ENCODE measurements at places on chromosomes 7 and 10.

DNA sequence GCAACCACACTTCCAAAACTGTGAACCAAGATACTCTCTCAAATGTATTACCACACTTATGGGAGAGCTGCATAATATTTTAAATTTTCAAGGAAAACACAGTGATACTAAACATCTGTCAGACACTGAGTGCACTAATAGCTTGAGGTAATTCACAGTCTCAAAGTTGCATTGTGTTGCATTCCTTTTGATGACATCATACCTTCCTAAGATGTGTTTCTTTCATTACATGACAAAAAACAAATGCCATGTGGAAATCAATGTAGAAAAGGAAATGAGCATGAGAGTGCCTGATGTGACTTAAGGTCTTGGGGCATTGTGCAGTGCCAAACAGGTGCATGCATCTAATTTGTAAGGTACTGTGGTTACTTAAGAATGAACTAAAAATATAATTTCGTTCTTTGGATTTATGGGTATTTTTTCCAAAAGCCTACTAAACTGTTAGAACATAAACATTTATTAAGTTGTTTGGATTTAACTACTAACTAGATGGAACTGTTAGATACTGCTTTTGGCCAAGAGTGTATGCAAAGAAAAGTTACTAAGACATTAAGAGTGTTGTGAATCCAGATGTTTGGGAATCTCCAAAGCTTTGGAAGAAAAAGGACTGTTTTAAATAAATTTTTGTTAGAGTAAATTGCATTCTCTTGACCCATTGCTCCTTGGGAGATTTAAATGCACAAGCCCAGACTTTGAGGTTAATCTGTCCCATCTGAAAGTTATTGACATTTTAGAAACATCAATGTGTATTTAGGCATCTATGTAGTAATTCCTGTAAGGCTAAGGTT is 496.2 kb upstream of the SEMA3D start:
- peak; percentile 3 for DNase-seq

DNA sequence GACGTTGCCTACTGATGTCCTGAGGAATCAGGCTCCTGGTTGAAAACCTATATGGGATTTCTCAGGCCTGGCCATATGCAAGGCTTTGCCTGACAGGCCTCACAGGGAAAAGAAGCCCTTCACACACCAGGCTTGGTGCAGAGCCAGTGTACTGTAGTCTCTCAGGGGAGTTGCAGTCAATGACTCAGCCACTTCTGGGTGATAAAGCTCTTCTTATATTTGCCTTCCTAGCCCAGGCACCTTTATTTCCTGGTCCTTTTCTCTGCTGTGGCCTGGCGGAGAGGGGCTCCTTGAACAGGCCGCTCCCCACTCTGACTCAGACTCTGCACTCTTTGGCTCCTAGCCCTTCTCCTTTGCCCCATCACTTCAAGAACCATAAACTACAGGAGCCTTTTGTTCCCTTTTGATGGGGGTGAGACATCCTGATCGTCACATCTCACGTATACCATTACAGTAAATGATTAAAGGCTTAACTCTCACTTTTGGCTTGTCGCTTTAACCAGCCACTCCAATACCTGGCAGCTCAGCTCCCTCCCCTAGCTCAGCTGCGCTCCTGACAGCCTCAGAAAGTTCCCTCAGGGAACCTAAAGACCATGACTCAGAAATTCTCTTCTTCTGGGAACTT is 33.5 kb downstream of the DPY19L1 start:
- DNase-seq: peak; percentile 24

- no peak for DNase-seq
Observed at GRCh38 chr10:131556897-131557495, 245.5 kb upstream of the TCERG1L start.

DNA sequence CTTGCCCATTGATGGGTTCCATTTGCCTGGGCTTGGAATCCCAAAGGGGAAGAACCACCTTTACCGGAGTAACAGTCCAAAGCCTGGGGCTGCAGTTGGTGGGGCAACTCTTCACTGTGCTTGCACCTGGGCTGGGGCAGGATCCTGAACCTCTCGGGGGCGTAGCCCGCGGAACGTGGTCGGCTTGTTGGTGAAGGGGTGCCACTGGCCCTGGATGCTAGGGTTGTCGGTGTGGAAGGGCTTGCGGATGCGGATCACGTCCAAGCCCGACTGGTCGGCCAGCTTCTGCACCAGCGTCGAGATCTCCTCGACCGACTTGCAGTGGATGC is 710 bp downstream of the MRPL43 start:
- no peak for DNase-seq

DNA sequence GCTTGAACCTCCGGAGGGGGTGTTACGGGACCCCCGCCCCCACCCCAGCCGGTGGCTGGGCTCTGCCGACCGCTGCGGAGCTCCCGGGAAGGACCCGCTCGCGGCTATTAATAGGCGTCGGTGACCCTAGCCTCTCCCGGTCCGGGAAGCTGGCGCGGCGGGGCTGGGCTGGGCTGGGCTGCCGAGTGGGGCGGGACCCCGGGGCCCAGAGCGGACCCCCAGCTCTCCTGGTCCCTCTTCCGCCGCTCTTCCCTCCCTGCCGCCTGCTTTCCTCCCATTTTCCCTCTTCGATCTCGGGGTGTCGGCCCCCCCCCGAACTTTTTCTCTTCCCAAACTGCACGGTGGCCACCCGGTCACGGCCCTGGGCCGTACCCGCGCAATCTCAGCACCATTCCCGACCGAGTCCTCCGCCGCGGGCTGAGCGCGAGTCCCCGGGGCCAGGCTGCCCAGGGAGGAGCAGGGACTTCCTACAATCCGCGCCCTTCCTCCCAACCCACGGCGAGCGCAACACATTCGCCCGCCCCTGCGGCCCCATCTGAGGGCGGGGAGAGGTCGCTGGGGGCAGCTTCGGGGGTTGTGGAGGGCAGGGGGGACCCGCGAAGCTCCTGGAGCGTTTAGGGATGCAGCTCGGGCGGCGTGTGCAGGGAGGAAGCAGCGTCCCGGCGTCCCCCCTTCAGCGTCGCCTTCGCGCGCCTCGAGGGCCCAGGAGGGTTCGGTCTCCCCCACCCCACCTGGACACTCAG is 3.1 kb upstream of the ELFN1 start:
- peak; percentile 56 for DNase-seq
